ENCODE measurements at places on chromosomes 5 and 9.

DNA sequence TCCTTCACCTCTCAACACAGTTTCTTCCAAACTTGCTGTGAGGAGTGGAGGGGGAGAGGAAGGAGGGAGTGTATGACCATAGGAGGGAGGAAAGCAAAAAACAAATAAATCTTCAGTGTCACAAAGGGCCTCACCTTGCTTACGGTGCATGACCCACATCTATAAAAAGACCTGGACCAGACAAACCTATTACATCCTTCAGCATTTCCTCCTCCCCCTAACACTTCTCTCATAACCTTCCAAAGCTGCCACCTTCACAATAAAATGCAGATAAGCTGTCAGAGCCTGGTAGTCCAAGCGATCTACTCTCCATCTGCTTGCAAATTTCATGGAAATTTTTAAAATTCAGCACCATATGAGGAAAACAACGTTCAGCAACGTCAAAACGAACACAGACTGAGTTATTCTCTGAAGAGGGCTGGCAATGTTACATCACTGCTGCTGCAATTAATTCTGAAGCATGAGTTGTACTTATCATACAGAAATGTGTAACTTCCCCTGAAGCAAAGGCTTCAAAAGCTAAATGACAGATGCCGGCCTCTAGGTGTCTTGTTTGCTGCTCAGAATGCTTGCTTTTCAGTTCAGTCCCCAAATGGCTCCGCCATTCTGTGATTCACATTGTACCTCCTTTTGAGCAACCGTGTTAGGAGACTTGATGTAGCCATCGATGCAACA, 62.9 kb downstream of the EFNA5 start:
- DNase-seq, result no peak

- no peak for DNase-seq
These were observed 11.6 kb downstream of the UBLCP1 start for GRCh38 chr5:159274676-159275075.

GRCh38 chr5:159549046-159549445, 218.8 kb upstream of the IL12B start:
- no peak for DNase-seq

GRCh38 chr5:2135833-2136232, 253.1 kb upstream of the IRX4 start:
- DNase-seq, result no peak

GRCh38 chr5:76500633-76501393, 97.7 kb downstream of the IQGAP2 start:
- no peak for DNase-seq
